Cerebellar nuclear complex (tissue), 1 donor: ENCODE measurements at places on chromosomes 1 and 21.

- no peak for DNase-seq
Observed at GRCh38 chr1:116911188-116911553, 1.5 kb downstream of the PTGFRN start.

DNA sequence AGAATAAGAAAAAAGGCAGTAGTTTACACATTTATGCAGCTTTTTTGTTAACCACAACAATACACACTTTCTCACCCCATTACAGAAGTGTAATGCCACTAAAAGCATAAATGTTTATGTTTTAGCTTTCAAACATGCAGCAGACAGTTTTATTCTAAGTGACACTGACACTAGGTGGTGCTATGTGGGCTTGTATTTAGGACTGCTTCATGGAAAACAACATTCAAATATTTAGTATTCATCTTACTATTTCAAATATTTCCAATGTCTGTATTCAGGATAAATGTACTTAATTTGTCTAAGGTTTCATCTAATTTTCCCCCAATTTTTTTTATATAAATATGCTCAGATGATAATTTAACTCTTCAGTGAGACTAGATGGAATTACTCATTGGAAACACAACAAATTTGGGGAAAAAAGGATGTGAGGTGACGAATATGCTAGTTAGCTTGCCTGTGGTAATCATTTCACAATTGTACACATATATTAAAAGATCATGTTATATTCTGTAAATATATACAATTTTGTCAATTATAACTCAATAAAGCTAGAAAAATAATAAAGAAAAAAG lies 71.4 kb downstream of the USP1 start:
- DNase-seq, result no peak

GRCh38 chr1:90393025-90393424 lies 324.1 kb downstream of the BARHL2 start:
- DNase-seq, result no peak

DNA sequence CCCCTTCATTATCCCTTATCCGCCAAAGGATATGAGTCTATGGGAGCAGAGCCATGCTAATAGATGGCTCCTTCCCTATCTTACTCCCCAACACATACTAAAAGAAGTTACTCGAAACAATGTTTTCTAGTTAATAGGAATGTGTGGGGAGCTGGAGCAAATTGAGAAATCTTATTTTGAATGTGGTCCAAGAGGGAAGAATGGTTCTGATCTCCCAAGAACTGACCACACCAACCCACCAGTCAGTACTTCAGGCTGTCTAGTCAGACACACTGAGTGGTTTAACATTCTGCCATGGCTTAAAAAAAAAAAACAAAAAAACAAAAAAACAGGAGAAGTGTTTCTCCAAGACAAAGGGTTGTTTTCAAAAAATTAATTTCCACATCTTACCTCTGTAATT lies 31.5 kb upstream of the DNASE2B start:
- DNase-seq, result no peak

GRCh38 chr1:20430355-20431175 lies 55.4 kb downstream of the CAMK2N1 start:
- no peak for DNase-seq

DNA sequence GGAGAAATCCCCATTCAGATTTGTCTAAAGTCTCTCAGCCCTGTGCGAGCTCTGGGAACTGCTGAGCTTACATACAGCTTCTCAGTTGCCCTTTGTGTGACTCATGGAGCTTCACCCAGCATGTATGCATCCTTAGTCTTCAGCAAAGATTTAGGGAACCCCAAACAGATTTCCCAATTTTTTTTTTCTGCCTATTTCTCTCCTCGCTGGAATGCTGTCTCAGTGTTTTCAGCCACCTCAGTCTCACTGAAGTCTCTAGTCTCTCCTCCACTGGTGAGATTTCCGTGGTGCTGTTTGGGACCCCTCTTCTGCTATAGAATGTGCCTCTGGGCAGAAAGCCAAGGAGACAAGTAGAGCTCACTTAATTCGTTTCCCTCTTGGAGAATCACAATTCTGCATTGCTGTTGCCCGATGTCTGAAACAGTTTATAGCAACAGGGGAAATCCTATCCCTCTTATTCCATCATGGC lies 28.1 kb upstream of the TXLNA start:
- DNase-seq, result no peak

GRCh38 chr1:45205011-45205909 lies 1.1 kb downstream of the ZSWIM5 start:
- DNase-seq, result no peak

- no peak for DNase-seq
Observed at GRCh38 chr1:65412984-65413375, 7.5 kb upstream of the LEPR start.
